ENCODE measurements at places on chromosomes 11 and 22.

DNA sequence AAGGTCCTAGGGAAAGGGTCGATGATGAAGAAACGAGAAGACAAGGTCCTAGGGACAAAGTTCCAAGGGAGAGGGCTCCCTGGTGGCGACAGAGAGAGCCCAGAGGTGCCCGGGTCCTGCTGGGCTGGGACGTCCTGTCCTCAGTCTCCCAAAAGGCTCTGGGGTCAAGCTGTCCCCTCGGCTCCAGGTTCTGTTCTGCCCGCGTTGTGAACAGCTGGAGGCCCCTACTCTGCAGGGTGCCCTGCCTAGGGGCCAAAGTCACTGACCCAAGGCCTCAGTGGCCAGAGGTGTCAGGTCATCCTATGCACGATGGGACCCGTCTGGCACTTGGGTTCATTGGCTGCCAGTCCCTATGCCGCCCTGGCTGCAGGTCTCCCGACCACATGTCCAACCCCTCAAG is 49.9 kb upstream of the SLC22A12 start:
- no peak for DNase-seq

GRCh38 chr22:19779685-19780268 is 19.2 kb downstream of the TBX1 start:
- DNase-seq: no peak

GRCh38 chr22:39997939-39998726 is 3.4 kb downstream of the FAM83F start:
- no peak for DNase-seq

DNA sequence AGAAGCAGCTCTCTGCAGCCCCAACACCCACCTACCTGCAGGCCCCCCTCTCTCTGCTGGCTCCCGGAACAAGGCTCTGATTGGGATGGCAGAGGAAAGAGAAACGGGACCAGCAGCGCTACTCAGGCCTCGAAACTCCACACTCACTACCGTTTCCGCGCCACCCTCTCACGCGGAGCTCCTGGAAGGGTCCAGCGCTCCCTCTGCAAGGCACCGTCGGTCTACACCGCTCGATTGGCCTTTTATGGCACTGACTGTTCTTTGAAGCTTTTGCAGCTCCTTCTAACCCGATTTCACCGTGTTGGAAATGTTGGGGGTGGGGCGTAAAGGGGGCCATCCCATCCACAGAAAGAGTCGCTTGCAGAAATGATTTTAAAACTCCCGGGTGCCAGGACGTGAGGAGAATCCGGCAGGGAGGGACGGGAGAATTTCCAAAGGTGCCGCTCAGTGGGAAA is 323 bp upstream of the PANX1 start:
- no peak for DNase-seq

GRCh38 chr11:71472941-71473792 is 20.2 kb downstream of the NADSYN1 start:
- no peak for DNase-seq

GRCh38 chr22:41301085-41302020 is at the start of gene ZC3H7B:
Gene ZC3H7B, plus strand, starts transcription at chr22:41301525. Its CDS starts 19,136 bp downstream, at chr22:41320661.
- peak; percentile 86 for DNase-seq

Measured in CD4-positive, alpha-beta T cell treated with Interferon gamma for 1 hour (primary cell).